ENCODE measurements at places on chromosomes 3 and 15.

GRCh38 chr3:52246264-52246620 lies 683 bp downstream of the PPM1M start:
- DNase-seq = no peak

DNA sequence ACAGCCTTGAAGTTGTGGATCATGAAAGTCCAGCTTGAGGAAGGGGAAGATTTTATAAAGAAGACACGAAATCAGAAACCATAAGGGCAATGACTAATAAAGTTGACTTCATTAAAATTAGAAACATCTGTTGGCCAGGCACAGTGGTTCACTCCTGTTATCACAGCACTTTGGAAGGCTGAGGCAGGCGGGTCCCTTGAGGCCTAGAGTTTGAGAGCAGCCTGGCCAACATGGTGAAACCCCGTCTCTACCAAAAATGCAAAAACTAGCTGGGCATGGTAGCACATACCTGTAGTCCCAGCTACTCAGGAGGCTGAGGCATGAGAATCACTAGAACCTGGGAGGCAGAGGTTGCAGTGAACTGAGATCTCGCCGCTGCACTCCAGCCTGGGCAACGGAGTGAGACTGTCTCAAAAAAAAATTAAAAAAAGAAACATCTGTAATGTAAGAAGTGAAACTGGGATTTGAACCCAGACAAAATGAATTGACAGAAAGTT lies 7.9 kb upstream of the UBXN7 start:
- no peak for DNase-seq

DNA sequence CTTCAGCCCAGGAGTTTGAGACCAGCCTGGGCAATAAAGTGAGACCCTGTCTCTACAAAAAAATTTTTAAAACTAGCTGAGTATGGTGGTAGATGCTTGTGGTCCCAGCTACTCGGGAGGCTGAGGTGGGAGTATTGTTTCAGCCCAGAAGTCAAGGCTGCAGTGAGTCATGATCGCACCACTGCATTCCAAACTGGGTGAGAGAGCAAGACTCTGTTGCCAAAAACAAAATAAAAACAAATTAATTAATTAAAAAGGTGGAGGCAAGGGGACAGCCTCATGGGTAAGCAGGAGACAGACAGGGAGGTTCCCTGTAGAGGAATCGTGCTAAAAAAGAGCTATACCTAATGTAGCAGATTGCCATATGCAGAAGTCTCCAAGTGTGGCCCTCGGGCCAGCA lies 12.6 kb downstream of the HAPLN3 start:
- DNase-seq = no peak

GRCh38 chr15:100114571-100114970 lies 227.2 kb downstream of the ADAMTS17 start:
- no peak for DNase-seq

DNA sequence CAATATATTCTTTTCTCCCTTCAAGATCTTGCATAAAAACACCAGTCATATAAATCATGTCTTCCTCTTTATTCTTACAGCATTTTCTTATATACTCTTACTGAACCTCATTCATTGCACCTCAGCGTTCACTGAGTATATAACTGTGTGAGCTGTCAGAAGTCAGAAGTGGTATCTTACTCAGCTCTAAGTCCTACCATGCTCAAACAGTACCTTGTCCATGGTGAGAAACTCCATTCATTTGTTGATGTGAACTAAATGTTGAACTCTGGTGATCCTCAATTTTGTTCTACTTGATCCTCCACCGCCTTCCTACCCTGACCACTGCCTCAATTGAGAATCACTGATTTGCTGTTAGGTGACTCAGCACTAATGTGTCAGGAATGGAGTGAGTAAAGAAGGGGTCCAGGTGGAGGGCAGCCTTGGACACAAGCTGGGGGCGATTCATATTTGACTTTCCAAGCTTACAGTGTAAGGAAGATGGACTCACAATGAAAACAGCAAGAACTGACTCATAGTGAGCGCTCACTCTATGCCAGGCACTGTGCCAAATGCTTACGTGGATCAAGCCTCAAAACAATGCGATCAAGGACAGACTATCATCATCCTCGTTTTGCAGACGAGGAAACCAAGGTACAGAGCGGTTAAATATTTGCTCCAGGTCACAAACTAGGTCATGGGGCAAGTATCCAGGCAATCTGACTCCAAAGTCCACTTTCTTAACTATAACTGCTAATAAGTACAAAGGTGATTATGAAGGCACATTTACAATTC lies 13.5 kb upstream of the ZFYVE19 start:
- DNase-seq = no peak

- DNase-seq = no peak
Measured at GRCh38 chr3:161406594-161407555, 35.6 kb upstream of the SPTSSB start.

DNA sequence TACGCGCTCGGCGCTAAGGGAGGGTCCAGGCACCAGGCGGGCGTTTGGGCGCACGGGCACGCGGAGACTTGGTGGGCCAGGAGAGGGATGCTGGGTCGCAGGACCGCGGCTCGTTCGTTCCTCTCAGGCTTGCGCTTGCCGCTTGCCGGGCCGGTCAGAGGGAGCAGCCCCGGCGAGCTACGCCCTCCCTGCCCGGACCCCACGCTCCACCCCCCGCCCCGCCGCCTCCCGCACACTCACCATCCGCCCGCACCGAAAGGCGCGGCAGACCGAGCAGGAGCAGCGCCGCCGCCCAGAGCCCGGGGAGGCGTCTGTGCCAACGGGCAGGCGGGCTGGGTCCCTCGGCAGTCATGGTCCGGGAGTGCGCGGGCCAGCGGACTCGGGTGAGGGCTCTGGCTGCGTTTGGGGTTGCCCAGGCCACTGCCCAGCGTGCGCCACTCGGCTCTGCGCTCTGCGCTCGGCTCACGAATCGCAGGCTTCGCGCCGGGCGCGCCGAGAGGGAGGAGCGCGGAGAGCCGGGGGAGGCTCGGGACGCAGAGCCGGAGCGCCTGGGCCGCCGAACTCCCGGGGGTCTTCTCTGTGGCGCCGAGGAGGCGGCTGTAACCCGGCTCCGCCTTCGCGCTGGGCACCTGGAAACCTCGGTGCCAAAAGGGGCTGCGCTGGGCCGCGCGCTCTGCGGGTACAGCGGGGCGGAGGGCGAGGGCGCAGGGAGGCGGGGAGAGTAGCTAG lies at the start of gene SUSD5:
Gene SUSD5, minus strand, starts transcription at position 365 of the 729 bp plus-strand sequence. Its CDS starts 13 bp downstream, at position 352.
- DNase-seq = peak; percentile 32

DNA sequence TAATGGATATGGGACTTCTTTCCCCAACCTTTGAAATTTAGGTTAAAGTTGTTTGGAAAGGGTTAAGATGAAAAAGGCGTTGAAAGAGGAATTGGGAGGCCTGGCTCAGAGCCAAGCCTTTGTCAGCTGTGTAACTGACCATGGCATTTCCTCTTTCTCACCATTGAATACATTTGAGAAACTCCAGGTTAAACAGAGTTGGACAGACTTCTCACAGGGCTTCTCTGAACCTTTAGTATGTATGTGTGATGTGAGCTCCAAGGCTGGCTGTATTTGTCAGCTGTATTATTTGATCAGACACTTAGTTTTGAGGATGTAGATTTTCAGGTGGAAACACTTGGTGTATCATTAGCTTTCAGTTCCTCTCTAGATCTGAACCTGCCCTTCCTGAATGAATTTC lies 136.4 kb upstream of the GOLGA6L4 start:
- DNase-seq = no peak

DNA sequence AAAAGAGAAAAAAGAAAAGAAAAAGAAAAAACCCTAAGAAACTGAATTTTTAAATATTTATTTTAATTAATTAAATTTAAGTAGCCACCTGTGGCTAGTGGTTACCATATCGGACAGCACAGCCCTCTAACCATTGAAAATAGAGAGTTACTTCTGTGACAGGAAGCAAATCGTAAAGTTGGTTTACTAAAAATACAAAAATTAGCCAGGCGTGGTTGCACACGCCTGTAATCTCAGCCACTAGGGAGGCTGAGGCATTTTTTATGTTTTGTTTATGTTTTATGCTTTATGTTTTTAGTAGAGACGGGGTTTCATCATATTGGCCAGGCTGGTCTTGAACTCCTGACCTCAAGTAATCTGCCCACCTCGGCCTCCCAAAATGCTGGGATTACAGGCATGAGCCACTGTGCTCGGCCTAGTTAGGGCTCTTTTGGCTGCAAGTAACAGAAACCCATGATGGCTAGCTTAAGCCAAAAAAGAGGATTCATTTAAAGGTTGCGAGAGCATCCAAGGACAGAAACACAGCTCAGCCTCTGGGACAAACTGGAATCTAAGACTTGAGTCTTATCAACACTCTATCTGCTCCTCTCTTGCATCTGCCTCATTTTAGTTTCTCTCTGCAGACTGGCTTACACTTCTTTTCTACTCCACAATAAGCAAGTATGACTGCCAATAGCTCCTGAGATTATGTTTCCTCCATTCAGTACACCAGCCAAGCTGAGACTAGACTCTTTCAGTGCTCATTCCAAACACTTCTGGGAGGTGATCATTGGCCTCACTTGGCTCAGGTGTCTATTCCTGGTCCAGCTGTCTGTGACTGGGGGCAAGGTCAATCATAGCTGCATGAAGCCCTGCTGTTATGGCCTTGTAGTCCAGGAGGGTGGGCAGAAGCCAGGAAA lies 6.8 kb upstream of the SKIL start:
- DNase-seq = no peak

DNA sequence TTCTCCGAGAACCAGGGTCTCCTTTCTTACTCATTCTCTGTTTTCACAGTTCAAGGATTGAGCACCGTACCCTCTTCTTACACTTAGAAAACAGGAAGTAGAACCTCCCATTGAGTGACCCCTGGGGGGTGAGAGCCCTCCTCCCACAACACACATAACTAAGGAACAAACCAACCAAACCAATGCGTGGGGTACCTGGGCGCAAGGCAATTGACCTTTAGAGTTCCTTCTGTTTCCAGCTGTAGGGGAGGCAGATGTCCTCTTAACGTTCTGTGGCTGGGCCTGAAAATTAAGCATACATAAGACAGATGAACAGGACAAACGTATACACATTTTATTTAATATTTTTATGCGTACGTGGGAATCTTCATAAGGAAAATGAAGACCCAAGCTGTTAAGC lies 33.5 kb upstream of the TIMP4 start:
- no peak for DNase-seq

GRCh38 chr3:2268779-2269178 lies 170.1 kb downstream of the CNTN4 start:
- DNase-seq = no peak

DNA sequence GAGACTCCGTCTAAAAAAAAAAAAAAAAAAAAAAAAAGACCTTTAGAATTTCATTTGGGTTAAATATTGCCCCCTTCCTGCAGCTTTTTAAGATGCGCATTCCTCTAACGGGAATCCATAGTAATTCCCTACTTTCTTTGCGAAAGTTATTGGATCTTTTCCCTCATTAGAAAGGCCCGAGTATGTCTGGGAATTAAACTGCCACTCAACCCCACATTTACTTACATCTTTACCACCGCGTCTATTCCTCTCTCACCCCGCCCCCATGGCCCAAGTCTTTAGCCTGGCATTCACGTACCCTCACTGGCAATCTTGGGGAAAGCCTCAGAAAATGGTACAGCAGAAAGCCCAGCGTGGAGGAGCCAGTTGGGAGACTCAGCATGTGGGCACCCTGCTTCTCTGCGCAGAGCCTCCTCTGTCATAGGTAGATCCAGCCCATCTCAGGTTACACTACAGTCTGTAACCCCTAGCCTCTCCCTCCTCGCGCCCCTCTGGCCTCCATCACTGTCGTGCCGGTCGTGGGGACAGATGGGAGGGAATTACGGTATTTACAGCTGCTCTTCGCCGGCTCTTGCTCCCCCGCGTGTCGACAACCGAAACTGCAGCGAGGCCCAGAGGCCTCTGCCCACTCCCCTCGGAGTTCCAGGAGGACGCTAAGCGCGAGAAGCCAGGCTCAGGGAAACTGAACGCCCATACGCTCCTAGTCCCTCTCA lies 6.4 kb upstream of the ANKDD1A start:
- peak; percentile 90 for DNase-seq

DNA sequence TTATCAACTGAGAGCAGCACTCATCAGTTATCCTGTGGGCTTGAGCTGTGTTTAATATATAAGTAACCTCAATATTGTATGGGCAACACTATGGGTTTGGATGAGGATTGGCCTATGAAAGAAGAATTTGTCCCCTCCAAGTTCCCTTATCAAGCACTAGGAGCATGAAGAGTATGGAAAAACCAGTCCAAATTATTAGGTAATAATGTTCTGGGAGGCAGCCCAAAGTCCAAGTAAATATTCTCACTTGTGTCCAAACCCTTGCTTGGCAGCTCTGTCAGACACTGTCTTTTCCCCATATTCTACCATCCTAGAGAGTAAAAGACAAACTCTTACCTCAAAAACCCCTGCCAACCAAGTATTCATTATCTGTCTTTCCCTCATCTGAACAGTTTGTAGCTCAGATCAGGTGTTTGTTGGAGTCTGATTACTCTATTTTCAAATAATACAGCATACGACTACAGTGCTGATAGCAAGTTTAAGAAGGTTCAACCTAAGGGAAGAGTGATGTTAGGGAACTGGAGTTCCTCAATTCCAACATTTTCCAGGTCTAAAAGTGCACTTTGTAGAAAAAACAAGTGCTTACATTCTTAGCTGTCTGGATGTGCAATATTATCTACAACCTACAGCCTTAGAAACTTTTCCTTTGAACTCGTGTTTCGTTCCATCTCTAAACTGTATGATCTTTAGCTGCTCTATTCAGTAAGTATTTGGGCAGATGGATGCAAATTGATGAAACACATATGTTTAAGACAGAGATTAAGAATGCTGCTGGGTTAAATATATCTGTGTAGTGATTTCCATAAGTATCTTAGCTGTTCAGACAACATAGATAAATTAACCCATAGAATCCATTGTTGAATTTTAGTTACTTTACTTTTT lies 89.7 kb upstream of the PHLDB2 start:
- no peak for DNase-seq

GRCh38 chr3:120419797-120420196 lies 31.0 kb downstream of the FSTL1 start:
- no peak for DNase-seq

DNA sequence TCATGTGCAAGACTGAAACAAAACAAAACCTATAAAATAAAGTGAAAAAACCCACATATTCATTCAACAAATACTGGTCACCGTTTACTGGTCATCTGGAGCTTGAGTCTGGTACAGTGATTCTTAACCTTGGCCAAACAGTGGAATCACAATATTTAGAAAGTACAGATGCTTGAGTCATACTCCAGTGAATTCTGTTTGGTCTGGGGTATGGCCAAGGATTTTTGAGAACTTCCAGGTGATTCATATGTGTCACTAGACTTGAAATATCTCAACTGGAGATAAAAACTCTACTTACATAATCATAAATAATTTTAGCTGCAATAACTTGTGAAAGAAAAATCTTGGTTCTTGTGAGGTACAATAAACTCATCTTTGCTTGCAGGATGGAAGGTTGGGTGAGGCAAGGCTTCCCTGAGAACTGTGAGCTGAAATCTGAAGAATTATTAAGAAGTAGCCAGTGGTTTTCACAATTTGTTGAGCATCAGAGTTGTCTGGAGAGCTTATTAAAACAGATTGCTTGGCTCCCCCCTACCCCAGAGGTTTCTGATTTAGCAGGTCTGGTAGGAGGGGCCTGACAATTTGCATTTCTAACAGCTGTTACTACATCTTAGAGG lies 9.6 kb downstream of the NEK11 start:
- DNase-seq = no peak
